ENCODE measurements at places on chromosomes 13 and 19. TPM values are rescaled to one million over a fixed set of nuclear protein-coding genes. Genes with fewer than 3 reads are reported as not detected.

- H3K4me3 ChIP-seq = no peak overlapping the region
- H3K4me1 ChIP-seq = no peaks in the 10 kb centered on the region
- peak overlapping the region; percentile 57 for H3K27ac ChIP-seq
- peak; percentile 18 for DNase-seq
- H3K27me3 ChIP-seq = no peaks in the 10 kb centered on the region
Observed at GRCh38 chr13:42762917-42763316, 18.5 kb upstream of the FAM216B start.

Gene RAX2
- not detected for total RNA-seq

- peak; percentile 11 for DNase-seq
- H3K4me3 ChIP-seq = no peak overlapping the region
- H3K27me3 ChIP-seq = no peaks in the 10 kb centered on the region
- H3K27ac ChIP-seq = no peak overlapping the region
- no peaks in the 10 kb centered on the region for H3K4me1 ChIP-seq
Observed at GRCh38 chr13:54185785-54186184, 1157.2 kb downstream of the OLFM4 start.

- H3K4me1 ChIP-seq = no peaks in the 10 kb centered on the region
- no peaks in the 10 kb centered on the region for H3K36me3 ChIP-seq
- H3K4me3 ChIP-seq = no peak overlapping the region
- H3K27ac ChIP-seq = peak overlapping the region; percentile 20
- H3K27me3 ChIP-seq = peaks cover 11% of the 10 kb centered on the region
Observed at GRCh38 chr19:10036601-10037071, 23.4 kb downstream of the RDH8 start.

- H3K36me3 ChIP-seq = no peaks in the 10 kb centered on the region
- no peak for DNase-seq
- peaks cover 30% of the 10 kb centered on the region for H3K4me1 ChIP-seq
- no peaks in the 10 kb centered on the region for H3K27me3 ChIP-seq
- no peak overlapping the region for H3K4me3 ChIP-seq
- H3K27ac ChIP-seq = peak overlapping the region; percentile 35
Observed at GRCh38 chr13:43363156-43363953, 340.0 kb downstream of the DNAJC15 start.

Gene MRPL57
- 25.1 TPM for total RNA-seq

Gene FXYD1
- 7.5 TPM for total RNA-seq

- DNase-seq = no peak
- peak overlapping the region; percentile 33 for H3K4me3 ChIP-seq
- peak overlapping the region; percentile 64 for H3K27ac ChIP-seq
- no peaks in the 10 kb centered on the region for H3K36me3 ChIP-seq
Observed at GRCh38 chr19:48444936-48445200, 915 bp upstream of the GRWD1 start.

Gene ZNF541
- total RNA-seq = 0.43 TPM

GRCh38 chr19:2221918-2222317 is 14.2 kb downstream of the PLEKHJ1 start:
- no peak for DNase-seq
- H3K4me3 ChIP-seq = no peak overlapping the region
- no peaks in the 10 kb centered on the region for H3K36me3 ChIP-seq
- H3K27me3 ChIP-seq = no peaks in the 10 kb centered on the region

DNA sequence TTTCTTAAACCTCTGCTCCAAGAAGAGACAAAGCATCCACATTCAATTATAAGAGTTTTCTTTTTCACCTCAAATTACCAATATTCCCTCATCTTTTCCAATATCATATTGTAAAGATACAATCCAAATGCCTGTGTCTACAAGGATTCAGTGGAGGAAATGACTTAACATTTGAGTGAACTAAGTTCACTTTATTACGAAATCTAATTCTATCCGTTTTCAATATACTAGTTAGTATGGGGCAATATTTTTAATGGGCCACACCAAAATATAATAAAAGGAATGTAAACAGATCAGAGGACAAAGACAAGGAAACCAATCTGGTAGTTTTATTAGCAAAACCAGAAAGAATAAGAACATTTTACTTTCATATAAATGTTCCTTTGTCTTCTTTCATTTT is 136.0 kb downstream of the DCLK1 start:
- no peak overlapping the region for H3K4me3 ChIP-seq
- H3K27me3 ChIP-seq = no peaks in the 10 kb centered on the region
- H3K27ac ChIP-seq = no peak overlapping the region

Gene ZMYM2
- 86.1 TPM for total RNA-seq
